ENCODE measurements at places on chromosomes 1 and 21.

DNA sequence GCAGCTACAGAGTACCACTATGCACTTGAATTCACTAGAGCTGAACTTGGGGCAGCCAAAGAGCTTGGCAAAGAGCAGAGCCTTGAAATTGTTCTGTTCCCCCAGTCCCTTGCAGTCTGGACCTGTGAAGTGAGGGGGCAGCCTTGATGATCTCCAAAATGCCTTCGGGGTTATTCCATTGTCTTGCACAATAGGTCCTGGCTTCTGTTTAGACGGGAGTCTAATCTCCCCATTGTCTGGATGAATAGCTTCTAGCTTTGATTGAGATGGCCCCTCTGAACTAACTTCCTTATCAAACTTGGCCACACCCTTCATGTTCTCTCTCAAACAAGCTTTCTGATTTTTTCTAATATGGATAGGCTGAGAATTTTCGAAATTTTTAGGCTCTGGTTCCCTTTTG, 72.6 kb downstream of the PGM1 start:
- DNase-seq = no peak

GRCh38 chr1:100308777-100309176, 42.8 kb downstream of the RTCA start:
- DNase-seq = no peak

- DNase-seq = no peak
These were observed 23.9 kb downstream of the ACOT11 start for GRCh38 chr1:54571803-54572541.

- DNase-seq = no peak
These were observed 135.8 kb downstream of the VAV3 start for GRCh38 chr1:107829036-107829770.

DNA sequence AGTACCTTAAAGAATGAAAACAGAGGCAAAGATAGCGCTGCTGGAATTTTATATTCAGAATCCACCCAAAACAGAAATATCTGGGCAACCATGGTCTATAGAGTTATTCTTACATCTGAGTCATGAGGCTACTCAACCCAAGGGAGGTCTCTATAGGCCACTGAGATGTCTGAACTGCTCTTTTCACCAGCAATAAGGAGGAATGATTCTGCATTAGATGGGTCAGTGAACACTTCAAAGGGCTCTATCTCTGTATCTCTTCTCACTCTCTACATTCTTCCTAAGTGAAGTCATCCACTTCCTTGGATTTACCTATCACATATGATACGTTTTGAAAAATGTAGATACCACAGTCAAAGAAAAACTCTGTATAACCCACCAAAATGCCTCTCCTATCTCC, 90.2 kb upstream of the NGF start:
- no peak for DNase-seq

DNA sequence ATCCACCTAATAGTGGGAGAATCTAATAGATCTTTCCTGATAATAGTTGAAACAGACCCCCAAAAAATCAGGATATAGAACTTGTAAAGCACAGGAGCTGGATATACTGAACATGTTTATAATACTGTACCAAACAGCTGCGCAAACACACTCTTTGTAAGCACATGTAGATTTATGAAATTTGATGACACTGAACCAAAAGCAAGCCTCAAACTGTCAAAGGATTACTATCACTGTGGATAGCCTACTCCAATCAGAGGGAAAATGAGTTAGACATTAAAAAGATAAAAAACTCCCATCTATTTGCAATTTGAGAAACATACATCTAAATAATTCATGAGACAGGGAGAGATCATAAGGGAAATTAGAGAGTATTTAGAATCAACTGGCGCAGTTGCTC, 26.1 kb downstream of the RCAN3 start:
- no peak for DNase-seq

- DNase-seq = no peak
These were observed 12.5 kb downstream of the S100A7A start for GRCh38 chr1:153428791-153429190.

DNA sequence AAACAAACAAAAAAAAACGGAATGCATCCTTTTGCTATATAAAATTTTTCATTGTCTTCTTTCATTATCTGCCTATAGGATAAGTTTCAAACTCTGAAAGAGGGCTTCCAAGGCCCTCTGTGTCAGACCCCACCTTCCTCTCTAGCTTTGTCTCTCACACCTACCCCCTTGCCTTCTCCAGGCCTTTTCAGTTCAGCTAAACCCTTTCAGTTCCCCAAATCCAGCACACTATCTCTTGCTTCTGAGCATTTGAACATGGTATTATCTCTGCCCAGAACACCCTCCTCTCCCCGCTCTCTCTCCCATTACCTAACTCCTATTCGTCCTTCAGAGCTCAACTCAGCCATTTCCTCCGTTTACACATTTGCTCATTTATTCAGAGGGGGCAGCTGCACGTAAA, 35.7 kb downstream of the C1orf216 start:
- no peak for DNase-seq

DNA sequence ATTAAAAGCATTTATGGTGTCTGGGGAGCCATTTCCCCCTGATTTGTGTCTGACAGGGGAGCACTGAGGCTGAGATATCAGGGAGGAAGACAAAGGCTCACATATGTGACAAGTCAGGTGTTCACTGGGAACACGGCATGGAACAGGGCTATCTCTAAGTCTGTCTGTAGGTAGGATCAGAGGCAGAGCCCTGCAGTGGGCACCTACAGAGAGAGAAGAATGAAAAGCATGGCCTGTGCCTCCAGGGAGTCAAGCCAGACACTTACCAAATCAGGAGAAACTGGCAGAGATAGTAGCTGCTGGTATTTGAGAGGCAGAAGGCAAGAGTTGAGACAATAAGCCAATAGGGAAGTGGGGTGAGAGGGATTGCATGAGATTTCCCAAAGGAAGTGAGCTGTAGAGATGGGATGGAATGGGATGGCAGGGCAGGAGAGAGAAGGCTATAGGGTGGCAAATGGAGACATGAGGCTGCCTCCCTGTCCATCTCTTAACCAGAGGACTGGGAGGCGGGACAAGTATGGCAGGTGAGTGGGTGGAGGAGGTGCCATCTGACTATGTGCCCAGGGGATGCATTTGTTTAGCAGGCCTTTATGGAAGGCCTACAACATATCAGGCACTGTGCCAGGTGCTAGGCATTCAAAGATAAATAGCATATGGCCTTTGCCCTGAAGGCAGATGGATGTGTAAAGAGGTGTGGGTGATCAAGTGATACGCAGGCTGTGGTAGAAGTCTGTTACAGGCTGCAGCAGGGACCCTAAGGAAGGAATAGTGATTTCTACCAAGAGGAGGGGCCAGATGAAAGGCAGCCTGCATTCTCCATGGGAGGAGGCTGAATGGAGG, 136.2 kb upstream of the IPO9 start:
- DNase-seq = no peak

GRCh38 chr1:203165800-203166161, 9.8 kb downstream of the MYBPH start:
- DNase-seq = no peak
